Astrocyte of the cerebellum (primary cell): ENCODE measurements at places on chromosomes 16 and 17.

- no peak for DNase-seq
These were observed 500 bp downstream of the MAF start for GRCh38 chr16:79599837-79600637.

GRCh38 chr16:55643161-55643970, 12.4 kb upstream of the SLC6A2 start:
- DNase-seq: no peak

- DNase-seq: no peak
These were observed 168.5 kb upstream of the DYNLRB2 start for GRCh38 chr16:80372341-80372740.

GRCh38 chr16:72201387-72201786, 29.4 kb upstream of the PMFBP1 start:
- no peak for DNase-seq

DNA sequence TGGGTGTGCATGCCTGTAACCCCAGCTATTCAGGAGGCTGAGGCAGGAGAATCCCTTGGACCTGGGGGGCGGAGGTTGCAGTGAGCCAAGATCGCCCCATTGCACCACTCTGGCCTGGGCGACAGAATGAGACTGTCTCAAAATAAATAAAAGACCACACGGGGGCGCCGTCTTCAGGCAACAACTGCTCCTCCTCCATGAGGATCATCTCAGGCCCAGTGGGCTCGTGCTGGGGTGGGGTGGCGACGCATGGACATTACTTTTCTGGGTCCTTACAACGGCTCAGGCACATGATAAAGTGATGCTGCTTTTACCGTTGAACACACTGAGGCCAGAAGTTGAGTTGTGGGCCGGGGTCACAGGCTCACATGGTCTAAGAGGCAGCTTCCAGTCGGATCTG, 56.2 kb downstream of the PRMT7 start:
- no peak for DNase-seq

DNA sequence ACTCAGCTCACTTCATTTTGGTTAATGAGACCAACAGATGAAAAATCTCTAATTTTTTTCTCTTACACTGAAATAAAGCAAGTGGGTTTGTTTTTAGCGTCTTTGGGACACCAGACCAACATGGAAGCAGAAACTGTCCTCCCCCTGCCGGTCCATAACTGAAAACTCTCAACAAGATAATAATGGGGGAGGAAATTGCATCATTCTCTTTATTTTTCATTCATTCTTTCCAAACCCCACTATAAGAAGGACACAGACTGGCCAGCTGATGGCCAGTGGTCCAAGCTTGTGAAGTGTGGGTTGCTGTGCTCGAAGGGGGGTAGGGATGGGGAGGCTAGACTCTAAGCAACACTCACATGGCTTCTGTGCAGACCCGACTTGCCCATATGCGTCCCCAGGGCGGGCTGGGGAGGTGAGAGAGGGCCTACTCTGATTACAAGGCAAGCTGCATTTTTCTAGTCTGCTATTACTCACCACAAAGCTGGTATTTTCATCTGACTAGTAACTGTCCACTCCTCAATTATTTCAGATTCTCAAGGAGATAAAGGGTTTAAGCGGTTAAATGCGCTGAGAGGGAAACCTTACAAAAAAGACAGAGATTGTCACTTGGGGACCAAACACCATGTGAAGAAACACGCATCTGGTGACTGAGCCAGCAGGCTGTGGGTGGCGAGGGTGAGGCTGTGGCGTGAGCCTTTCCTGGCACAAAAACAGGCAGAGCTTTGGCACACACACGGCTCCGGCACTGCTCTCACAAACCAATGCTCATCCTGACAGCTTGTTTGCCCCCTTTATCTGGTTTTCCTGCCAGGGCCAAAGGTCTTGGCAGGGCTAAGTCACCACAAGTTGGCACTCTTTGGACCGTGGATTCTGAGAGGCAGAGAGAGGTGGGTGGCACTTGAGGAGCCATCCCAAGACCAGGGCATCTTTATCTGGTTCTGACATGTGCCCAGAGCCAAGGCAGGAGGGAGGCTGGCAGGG, 38.2 kb downstream of the MARF1 start:
- no peak for DNase-seq

- DNase-seq: no peak
These were observed 88.3 kb upstream of the ELAC2 start for GRCh38 chr17:13106171-13106570.

DNA sequence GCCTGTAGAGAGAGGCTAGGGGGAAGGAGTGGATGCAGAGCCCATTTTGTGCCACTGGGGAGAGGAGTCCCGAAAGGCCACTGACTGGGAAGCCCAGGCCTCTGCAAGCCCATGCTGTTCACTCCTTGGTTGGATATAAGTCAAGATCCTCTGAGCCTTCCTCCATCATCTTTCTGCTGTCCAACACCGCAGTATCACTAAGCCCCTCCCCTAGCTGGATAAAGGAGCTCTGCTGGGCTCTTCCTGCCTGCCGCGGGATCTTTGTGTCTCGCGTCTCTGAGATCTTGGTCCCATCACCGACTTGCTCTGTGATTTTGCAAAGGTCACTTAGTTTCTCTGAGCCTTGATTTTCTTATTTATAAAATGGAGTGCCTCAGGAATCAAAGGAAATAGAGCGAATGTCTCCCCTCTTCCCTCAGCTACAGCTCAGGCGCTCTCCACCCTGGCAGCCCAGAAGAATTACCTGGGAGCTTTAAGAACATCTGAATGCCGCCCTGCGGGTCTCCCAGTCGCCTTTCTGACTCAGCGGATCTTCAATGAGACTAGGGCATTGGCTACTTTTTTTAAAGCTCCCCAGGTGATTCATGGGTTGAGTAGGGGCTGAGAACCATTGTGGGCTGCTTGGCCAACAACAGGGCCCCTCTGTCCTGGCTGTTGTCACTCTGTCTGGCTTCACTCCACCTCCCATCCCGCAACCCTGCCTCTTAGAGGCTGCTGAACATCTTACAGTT, 25.2 kb upstream of the TMEM220 start:
- no peak for DNase-seq

- DNase-seq: no peak
These were observed 30.0 kb upstream of the USP22 start for GRCh38 chr17:21072745-21073197.

DNA sequence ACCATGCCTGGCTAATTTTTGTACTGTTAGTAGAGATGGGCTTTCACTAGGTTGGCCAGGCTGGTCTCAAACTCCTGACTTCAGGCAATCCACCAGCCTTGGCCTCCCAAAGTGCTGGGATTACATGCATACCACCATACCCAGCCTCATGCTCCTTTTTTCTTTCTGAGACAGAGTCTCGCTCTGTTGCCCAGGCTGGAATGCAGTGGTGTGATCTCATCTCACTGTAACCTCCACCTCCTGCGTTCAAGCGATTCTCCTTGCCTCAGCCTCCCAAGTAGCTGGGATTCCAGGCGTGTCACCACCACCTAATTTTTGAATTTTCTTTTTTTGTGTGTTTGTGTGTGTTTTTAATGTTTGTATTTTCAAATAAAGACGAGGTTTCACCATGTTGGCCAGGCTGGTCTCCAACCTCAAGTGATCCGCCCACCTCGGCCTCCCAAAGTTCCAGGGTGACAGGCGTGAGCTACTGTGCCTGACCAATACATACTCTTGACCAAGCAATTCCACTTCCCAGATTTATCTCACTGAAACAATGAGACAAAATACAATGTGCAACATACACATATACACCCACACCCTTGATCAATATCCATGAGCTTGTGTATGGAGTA, 5.0 kb downstream of the GRB2 start:
- DNase-seq: no peak

DNA sequence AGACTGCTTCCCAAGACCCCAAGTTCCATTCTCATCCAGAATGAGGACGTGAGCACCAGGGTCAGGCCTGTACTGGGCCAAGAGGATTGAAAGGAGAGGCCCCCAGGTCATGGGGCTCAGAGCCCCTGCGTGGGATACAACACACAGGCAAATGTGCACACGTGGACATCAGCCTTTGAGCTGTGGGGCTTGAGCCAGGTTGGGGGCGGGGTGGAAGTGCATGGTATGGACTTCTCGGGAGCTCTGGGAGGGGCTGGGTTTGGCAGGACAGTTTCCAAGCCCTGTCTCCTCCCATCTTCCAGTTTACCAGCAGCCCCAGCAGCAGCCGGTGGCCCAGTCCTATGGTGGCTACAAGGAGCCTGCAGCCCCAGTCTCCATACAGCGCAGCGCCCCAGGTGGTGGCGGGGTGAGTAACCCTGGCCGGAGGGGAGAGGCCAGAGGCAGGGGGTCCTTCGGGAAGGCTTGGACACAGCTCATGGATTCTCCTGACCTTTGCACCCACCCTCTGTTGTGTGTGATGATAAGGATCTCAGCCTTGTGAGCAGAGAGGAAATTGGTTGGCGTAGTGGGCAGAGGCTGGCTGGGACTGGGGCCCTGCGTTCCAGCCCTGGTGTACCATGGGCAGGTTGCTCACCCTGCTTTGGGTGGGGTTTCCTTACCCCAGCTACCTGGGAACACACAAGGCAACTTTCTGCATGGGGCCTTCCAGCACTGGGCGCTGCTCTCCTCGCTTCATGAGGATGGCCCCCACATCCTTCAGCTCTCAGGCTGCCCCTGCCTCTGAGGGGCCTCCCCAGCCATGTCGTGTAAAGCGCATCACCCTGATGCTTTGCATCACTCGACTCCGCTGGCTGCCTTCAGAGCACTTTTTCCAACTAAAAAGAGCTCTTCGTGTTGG, 10.4 kb upstream of the LASP1NB start:
- DNase-seq: no peak

- no peak for DNase-seq
These were observed 47.4 kb upstream of the PLCG2 start for GRCh38 chr16:81731649-81732048.

DNA sequence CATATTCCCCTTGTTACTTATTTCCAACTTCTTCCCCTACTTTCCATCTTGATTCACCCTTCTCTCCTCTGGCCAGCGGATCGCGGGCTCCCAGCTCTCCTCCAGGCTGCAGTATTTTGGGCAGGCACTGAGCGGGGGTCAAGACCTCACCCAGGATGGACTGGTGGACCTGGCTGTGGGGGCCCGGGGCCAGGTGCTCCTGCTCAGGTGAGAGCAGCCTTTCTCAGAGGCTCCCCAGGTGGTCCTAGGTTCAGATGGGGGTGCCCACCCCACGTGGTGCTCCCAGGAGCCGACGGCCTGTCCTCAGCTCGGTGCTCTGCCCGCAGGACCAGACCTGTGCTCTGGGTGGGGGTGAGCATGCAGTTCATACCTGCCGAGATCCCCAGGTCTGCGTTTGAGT, 16.0 kb downstream of the ITGAX start:
- no peak for DNase-seq

- DNase-seq: no peak
These were observed 363.2 kb downstream of the SNX29 start for GRCh38 chr16:12339686-12340085.

DNA sequence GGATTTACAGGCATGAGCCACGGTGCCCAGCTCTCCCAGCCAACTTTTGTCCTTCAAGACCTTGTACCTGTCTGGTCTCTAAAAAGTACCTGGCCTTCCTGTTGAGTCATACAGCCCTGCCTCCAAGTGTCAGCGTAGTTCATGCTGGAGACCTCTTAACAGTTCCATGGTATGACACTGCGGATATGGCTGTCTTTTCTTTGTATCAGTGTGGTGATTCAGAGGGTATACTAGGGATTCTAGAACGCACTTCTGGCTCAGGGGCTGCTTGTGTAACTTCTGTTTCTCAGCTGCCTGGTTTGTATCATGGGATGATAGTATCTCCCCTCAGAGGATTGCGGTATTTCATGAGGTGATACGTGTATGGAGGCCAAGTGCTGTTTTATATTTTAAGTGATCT, 2.0 kb upstream of the TMEM11 start:
- DNase-seq: no peak

DNA sequence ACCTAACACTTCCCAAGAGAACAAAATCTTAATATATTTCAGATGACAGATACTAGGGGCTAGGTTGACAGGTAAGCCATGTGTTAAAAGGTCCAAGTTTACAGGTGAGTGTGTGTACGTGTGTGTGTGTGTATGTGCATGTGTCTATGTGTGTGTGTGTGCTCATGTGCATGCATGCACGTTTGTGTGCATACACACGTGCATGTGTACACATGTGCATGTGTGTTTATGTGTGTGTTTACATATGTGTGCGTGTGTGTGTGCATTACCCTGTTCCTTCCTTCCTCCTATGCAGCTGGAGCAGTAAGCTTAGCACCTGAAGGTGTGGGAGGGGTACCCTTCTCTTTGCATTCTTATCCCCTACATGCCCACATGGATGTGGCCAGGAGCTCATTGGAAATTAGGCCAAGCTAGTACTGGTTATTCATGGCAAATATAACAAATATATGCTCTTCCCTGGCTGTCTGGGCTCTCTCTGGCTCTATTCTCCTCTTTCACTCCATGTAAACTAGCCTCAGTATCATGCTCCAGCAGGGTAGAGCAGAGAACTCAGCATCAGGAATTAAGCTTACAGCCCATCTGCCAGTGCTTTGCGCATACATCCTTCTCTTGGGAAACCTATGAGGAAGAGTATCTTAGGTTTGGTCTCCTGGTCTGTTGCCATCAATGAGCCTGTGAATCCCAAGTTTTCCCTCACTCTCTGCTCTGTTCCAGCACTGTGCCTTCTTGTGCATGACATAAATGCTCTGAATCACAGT, 258.0 kb upstream of the MYOCD start:
- no peak for DNase-seq

DNA sequence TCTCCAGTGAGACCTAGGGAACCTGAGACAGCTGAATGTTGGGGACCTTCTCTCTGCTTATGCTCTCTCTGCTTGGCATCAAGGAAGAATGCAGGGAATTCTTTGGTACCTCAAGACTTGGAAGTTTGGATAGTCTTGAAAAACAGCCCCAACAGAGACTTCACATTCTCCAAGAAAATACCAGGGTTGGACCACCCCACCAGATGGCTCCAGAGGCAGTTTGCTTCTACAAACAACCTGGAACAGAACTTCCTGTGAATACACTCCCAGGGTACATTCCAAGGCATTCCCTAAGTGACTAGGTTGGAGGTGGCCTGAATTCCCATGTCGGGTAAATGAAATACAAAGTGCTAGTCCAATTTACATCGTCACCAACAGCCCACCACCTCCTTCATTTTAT, 314.4 kb downstream of the PMP22 start:
- DNase-seq: no peak
